Activated T-helper 1 cell treated with anti-CD3 and anti-CD28 coated beads, Interleukin-12 subunit alpha, Interleukin-12 subunit beta, Interleukin-2, Interleukin-4 antibody, amounts not matched to agents 30 ng/mL and 10 ng/mL and 1 ng/mL, durations not matched to agents 14 hours and 24 hours and 36 hours (primary cell): ENCODE measurements at places on chromosomes 5 and 9. TPM values are rescaled to one million over a fixed set of nuclear protein-coding genes. Genes with fewer than 3 reads are reported as not detected.

CACFD1 gene
- 1.0 and 1.1 TPM in 2 replicates for total RNA-seq

WDR38 gene
- not detected in 2 replicates for total RNA-seq

- H3K27me3 ChIP-seq: peaks cover 6% of the 10 kb centered on the region
- DNase-seq: no peak
- no peak overlapping the region for H3K4me3 ChIP-seq
- H3K36me3 ChIP-seq: no peaks in the 10 kb centered on the region
Observed at GRCh38 chr5:88092958-88093605, 175.6 kb downstream of the TMEM161B start.

GRCh38 chr9:99085949-99086948 is 18.7 kb upstream of the TGFBR1 start:
- H3K27ac ChIP-seq: no peak overlapping the region
- DNase-seq: no peak
- H3K4me1 ChIP-seq: peaks cover 32% of the 10 kb centered on the region
- H3K4me3 ChIP-seq: no peak overlapping the region

DNA sequence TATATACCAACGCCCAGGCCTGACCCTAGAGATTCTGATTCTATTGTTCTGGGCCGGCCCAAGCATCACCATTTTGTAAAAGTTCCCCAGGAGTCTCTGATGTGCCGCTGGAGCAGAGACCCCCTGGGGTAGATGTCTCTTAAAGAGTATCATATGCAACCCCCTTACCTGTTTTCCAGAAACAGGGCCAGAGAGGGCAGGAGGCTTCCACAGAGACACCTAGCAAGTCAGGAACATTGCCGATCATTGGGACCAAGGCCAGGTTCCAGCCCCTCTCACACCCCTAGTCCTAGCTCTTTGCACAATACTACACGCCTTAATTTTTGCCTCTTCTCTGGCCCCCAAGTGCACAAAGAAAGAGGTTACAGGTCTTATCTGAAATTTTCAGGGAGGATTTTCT is 63.8 kb downstream of the TMOD1 start:
- DNase-seq: no peak
- peaks cover 4% of the 10 kb centered on the region for H3K4me1 ChIP-seq
- no peak overlapping the region for H3K4me3 ChIP-seq
- no peaks in the 10 kb centered on the region for H3K27me3 ChIP-seq
- H3K36me3 ChIP-seq: peaks cover 2% of the 10 kb centered on the region
